ENCODE measurements at places on chromosomes 1 and 21. TPM values are rescaled to one million over a fixed set of nuclear protein-coding genes. Genes with fewer than 3 reads are reported as not detected.

Gene HSD3B2
- not detected for total RNA-seq

Gene OPTC
- not detected for total RNA-seq

Gene LYPLAL1
- total RNA-seq = 20.5 TPM

Gene THEM5
- not detected for total RNA-seq

Gene FCGR1A
- total RNA-seq = not detected

Gene SYNC
- total RNA-seq = 0.75 TPM

Gene APCS
- not detected for total RNA-seq

Gene RCAN3
- 4.0 TPM for total RNA-seq

Gene LSM10
- 25.8 TPM for total RNA-seq

Gene TMEM61
- total RNA-seq = not detected

Gene SPATA17
- 17.2 TPM for total RNA-seq

Gene SPRR1A
- total RNA-seq = not detected

Gene OLFML2B
- total RNA-seq = 22.7 TPM

Gene SH2D2A
- total RNA-seq = not detected

Gene GCLM
- total RNA-seq = 146 TPM

Measured in Caki2 (cell line).